ENCODE measurements at places on chromosomes 5 and 9. TPM values are rescaled to one million over a fixed set of nuclear protein-coding genes. Genes with fewer than 3 reads are reported as not detected.

DNA sequence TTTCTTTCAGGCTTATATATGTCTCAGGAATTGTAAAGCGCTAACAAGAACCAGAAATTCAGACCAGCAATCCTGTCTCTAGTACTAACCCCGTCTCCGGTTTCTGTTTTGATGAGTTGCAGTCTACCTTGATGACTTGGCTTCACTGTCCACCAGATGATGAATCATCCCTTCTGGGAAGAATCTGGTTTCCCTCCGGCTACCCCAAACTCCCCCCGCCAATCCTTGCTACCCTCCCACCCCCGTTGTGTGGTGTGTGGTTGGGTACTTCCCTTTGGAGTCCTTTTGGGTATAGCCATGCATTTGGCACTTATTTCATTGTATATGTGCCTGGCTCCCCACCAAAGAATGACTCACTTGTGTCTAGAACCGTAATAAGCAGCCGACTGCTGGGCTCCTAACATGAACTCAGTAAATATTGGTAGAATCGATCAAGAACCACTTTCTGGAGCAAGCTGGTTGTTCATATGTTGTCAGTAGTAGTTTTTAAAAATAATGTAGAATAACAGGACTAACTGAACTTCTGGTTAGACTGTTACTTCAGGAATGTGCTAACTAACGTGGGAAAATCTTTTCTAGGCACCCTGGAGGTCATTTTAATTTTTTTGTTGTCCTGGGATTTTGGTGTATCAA, 8.3 kb upstream of the TGFBI start:
- H3K4me1 ChIP-seq: no peaks in the 10 kb centered on the region
- H3K36me3 ChIP-seq: no peaks in the 10 kb centered on the region

GRCh38 chr5:80082731-80083100, 47.6 kb downstream of the THBS4 start:
- peak overlapping the region; percentile 72 for H3K4me3 ChIP-seq
- no peak for DNase-seq
- peaks cover 7% of the 10 kb centered on the region for H3K4me1 ChIP-seq
- no peaks in the 10 kb centered on the region for H3K27me3 ChIP-seq
- H3K27ac ChIP-seq: no peak overlapping the region

DNA sequence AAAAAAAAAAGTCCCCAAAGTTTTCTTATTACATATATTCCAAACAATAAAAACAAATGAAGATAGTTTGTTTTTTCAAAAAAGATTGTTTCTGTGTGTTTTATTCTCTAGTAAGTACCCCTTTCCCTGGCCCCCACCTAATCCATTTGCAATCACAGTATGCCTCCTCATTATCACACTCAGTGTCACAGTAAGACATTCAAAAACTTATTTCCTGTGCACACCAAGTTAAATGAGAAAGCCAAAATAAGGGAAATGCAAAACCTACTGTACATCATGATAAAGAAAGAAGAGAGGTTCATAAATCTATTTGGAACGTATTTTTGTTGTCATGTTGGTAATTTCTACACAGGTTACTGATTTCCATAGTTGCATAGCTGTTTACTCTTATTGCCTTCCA, 62.3 kb downstream of the ST8SIA4 start:
- no peak for DNase-seq
- H3K27ac ChIP-seq: peak overlapping the region; percentile 86
- peaks cover 81% of the 10 kb centered on the region for H3K4me1 ChIP-seq
- H3K36me3 ChIP-seq: peaks cover 45% of the 10 kb centered on the region
- no peaks in the 10 kb centered on the region for H3K27me3 ChIP-seq
- peak overlapping the region; percentile 63 for H3K4me3 ChIP-seq

CDC20B gene
- total RNA-seq: not detected

MEIKIN gene
- total RNA-seq: not detected
